T-cell (primary cell): ENCODE measurements at places on chromosomes 5 and 9.

DNA sequence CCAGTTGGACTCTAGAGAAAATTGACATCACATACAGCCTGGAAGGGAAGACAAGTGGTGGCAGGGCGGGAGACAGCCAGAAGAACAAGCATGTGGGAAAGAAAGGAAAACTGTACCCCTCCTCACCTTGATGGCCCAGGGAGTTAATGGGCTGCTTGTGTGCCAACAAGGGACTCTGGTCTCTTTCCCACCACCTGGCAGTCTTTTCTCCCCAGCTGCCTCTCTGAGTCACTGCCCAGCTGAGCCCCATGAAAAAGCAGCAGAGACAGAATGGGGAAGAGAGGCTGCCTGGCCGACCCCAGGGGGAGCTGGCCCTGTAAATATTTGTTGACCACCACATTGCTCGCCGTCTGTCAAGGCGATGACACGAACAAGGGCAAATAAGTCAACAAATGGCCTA lies 359.4 kb downstream of the ENC1 start:
- DNase-seq = no peak

DNA sequence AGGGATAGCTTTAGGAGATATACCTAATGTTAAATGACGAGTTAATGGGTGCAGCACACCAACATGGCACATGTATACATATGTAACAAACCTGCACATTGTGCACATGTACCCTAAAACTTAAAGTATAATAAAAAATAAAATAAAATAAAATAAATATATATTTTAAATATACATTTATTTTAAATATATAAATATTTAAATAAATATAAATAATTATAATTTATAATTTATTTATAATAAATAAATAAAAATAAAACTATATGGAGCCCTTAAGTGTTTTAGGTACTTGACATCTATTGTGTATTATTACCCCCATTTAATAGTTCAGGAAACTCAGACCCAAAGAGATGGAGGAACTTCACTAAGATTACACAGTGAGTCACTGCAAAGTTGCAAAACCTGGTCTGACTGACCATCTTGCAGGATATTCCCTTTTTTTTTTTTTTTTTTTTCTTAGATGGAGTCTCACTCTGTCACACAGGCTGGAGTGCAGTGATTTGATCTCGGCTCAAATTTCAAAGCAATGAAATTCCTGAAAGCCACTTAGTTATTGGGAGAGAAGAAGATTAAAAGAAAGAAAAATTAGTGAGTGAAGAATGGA lies 5.8 kb upstream of the C5orf52 start:
- no peak for DNase-seq

GRCh38 chr5:75985077-75985476 lies 98.1 kb upstream of the SV2C start:
- no peak for DNase-seq

GRCh38 chr5:142425286-142426065 lies 100.7 kb upstream of the SPRY4 start:
- no peak for DNase-seq
